ENCODE measurements at places on chromosomes 2 and 18.

- DNase-seq = no peak
Measured at GRCh38 chr18:35106845-35107148, 65.6 kb downstream of the MAPRE2 start.

DNA sequence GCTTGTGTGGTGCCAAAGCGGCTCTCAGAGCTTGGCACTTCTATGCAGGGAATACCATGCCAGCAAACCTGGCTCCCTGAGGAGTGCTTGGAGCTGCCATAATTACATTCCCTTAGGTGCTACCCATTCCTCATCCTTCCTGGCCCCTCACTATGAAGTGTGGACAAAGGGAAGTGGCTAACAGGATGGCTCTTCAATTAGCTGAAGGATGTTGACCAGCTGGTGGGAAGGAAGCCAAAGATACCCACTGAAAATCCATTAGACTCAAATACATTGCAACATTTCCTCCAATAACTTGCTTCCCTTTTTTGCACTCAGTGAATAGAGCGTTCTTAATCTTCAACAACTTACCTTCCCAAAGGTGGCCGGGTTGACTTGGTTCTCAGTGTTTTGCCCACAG lies 8.5 kb downstream of the RFX8 start:
- no peak for DNase-seq

DNA sequence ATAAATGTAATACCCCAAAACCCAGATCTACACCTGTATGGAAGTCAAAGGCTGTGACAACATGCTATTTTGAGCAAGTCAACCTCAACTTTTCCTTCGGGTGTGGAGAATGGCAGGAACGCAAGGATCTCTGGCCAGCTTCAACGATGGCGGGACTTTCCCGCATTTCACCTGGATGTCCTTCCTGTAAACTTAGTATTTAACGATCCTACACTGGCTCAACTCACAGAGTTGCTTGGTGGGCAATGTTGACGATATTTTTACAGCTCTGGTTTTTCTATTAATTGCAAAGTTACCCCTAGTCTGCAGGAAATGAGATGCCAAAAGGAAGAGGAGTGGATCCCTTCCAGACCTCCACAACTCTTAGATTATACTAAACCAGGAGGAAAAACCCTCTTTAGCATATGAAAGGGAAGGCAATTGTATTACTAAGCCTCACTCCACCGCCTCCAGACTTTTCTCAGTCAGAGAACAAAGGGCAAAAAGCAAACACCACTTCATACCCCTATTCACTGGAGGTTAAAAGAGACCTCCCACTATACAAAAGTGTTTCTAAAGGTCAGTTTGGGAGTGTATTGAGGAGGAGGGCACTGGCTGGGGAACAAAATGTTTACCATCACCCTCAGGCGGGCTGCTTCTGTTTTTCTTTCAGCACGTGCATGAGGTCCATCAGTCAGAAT lies 56.5 kb upstream of the ACVR1 start:
- DNase-seq = no peak

- DNase-seq = peak; percentile 27
Measured at GRCh38 chr2:70087702-70088597, 673 bp downstream of the PCBP1 start.

DNA sequence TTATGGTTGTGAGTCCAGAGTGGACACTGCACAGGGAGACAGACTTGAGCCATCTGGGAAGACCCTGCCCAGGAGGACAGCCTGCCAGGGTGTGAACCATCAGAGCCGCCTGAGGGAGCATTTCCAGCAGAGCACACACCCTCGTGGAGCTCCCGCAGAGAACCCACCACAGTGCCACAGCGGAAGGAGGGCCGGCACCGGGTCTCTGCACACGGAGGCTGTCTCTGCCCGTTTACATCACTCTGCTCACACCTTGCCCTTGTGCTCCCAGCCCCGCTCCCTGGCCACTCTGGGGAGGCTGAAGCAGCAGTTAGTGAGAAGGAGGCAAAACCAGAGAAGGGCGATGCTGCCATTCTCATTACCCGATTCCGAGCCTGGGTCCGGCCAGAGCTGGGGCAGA lies 161.9 kb downstream of the KLHL29 start:
- no peak for DNase-seq

- DNase-seq = no peak
Measured at GRCh38 chr2:139631966-139632365, 851.8 kb upstream of the NXPH2 start.

- no peak for DNase-seq
Measured at GRCh38 chr2:37753758-37754157, 82.3 kb upstream of the CDC42EP3 start.

DNA sequence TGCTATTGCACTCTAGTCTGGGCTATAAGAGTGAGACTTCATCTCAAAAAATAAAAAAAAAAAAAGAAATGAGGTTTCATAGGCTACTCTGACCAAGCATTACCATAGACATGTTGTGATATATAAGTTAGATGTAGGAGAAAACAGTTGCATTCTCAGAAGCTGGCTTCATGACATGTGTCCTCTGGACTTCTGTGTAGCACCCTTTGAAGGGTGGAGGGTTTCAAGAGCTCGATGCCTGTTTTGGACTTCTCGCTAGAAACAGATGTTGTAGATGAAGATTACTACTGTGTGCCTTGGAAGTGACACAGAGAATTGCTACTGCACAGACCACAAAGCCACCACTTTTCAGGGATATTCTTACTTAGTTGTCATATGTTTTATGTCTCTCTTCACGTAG lies 91.0 kb downstream of the TMEM247 start:
- no peak for DNase-seq

DNA sequence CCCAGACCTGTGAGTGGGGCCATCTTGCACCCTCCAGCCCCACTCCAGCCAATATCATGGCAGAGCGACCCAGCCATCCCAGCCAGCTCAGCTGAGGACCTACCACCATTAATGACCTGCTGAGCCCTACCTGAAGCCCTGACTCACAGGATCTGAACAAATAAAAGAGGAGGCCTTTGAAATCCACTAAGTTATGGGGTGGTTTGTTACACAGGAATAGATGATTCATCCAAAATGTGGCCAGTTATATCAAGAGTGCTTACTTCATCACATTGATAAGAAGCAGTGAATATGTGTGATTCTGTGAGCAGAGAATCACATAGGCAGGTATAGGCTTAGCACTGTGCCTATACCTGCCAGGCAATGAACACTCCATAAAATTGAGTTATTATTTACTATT lies 34.7 kb upstream of the FAM124B start:
- DNase-seq = no peak

DNA sequence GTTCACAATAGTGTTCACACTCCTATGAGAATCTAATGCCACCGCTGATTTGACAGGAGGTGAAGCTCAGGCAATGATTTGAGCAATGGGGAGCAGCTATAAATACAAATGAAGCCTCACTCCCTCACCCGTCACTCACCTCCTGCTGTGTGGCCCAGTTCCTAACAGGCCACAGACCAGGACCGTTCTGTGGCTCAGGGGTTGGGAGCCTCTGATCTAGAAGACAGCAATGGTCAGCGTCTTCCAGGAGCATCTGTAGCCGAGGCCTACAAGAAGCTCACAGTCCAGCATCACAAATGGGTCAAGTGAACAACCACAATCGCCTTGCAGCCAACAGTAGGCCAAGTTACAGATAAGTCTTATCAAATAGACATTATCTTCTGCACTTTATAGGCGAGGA lies 110.0 kb upstream of the SLC66A3 start:
- no peak for DNase-seq

DNA sequence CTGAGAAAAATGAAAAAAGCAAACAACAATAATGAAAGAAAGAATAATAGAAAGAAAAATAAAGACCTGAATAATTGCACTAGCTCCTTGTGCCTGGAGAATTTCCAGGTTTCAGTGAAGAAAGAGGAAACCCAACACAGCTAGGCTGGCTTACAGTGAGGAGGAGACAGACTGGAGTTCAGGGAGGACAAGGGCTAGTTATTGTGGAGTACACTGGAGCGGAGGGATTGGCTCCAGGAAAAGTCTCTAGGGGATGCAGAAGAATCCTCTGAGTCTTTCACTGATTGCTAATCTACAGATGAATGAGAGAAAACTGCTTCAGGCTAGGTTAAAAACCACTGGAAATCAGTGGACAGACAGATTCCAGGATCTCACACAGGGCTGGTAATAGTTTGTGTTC lies 163.6 kb upstream of the RBMS1 start:
- DNase-seq = no peak

DNA sequence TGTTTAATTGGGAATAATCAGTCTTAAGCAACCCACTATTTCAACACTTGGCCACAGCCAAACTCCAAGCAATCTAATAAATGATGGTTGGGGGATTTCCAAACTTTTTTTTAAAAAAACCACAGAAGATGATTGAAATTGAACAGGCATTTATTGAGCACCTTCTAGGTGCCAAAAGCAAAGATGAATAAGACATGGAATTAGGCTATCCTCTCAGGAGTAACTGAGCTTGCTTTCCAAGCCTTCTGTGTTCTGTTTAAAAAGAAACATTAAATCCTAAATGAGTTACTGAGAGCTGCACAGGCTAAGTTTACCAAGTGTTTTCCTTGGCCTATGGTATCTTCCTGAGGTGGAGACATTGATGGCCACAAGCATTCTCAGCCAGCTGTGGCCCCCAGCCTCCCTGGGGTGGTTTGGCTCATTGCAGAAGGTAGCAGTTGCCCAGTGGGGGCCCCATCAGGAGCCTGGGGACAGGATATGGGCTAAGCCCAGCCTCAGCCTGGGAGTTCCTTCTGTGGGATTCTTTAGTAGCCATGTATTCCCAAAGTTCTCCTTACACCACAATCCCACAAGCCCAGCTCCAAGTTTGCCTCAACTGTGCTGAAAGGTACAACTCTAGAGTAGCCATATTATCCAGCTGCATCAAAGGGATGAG lies 174.3 kb downstream of the C1D start:
- no peak for DNase-seq

- DNase-seq = no peak
Measured at GRCh38 chr2:98778741-98779483, 48.0 kb upstream of the MGAT4A start.

- no peak for DNase-seq
Measured at GRCh38 chr2:42336361-42336965, 24.6 kb downstream of the COX7A2L start.

- DNase-seq = no peak
Measured at GRCh38 chr2:239353692-239354091, 47.1 kb downstream of the HDAC4 start.

GRCh38 chr18:50933684-50934083 lies 34.2 kb upstream of the ELAC1 start:
- no peak for DNase-seq

DNA sequence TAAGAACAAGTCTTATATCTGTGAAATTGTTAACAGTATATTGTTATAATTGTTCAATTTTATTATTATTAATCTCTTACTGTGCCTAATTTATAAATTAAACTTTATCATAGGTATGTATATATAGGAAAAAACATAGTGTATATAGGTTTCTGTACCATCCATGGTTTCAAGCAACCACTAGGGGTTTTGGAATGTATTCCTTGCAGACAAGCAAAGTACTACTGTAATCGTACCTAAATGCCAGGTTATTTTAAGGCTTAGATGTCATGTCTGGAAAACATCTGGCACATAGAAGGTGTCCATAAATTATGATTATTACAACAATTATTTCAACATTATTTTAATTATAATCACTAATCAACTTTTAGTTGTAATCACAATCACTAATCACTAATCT lies 8.4 kb downstream of the ITSN2 start:
- no peak for DNase-seq

DNA sequence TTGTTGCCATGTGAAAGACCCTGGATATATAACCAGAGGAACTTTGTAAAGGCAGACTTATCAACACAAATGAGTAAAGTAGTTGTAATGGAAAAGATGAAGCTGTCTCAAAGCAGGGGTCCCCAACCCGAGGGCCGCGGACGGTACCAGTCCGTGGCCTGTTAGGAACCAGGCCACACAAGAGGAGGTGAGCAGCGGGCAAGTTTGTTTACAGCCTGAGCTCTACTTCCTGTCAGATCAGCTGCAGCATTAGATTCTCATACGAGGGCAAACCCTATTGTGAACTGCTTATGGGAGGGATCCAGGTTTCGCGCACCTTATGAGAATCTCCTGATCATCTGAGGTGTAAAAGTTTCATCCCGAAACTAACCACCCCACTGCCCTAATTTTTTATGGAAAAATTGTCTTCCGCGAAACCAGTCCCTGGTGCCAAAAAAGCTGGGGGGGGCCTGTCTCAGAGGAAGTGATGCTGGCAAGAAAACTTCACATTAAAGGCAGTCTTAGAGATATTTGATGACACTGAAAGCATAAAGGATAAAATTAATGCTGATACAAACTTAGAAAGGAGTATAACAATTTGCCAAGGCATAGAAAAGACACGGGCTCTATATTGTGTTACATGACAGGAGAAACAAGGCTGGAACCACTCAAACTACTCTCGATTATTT lies 57.5 kb upstream of the MSTN start:
- no peak for DNase-seq

DNA sequence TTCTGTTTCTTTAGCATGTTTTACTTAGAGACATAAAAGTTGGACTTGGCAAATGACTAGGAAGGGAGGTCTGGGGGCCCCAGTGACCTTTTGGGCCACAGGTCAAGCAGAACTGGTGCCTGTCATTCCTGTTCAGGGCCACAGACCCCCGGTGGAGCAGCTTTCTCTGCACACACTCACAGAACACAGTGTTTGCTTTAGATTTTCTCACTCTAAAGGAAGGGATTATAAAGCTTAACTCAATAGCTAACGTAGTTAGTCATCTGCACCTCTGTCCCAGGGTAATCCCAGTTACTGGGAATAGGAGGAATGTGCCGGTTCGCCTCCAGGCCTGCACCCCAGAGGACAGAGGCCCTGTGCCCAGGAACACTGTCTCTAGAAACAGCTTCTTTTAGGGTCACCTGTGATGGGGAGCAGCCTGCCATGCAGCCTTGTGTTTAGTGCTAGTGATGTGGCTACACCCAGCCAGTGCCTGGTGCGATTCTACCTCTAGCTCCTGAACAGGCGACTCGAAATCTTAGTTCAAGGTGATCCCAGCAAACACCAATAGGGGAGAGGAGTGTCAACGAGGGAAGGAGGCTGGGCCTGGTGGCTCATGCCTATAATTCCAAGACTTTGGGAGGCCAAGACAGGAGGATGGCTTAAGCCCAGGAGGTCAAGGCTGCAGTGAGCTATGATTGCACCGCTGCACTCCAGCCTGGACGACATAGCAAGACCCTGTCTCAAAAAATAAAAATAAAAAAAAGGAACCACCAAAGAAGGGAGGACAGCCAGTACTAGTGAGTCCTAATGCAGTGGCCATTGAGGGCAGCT lies 11.6 kb downstream of the SPATA3 start:
- no peak for DNase-seq

DNA sequence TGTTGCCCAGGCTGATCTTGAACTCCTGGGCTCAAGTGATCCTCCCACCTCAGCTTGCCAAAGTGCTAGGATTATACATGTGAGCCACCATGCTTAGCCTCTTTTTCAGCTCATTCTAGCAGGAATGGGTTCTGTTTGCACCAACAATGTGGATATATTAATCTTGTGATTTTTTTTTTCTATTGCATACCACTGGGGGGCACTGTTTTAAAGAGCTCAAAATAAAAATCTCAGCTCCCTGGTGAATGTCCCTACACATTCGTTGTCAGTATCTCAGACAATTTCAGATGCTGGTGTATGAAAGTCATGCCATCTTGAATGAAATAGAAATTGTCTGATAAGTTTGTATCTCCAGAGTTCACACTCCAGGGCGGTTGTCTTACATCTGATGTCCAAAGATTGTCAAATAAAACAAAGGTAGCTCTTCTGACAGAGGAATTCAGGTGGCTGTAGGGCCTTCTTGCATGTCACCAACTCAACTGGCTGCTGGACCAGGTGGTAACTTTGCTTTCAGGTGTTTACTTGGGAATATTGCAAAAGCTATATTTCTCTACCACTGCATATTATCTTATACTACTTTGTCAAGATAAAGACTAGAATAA lies 3.1 kb upstream of the MATN3 start:
- DNase-seq = no peak

GRCh38 chr2:69733342-69734034 lies 8.4 kb upstream of the ANXA4 start:
- DNase-seq = no peak
